ENCODE measurements at places on chromosomes 7 and 10.

DNA sequence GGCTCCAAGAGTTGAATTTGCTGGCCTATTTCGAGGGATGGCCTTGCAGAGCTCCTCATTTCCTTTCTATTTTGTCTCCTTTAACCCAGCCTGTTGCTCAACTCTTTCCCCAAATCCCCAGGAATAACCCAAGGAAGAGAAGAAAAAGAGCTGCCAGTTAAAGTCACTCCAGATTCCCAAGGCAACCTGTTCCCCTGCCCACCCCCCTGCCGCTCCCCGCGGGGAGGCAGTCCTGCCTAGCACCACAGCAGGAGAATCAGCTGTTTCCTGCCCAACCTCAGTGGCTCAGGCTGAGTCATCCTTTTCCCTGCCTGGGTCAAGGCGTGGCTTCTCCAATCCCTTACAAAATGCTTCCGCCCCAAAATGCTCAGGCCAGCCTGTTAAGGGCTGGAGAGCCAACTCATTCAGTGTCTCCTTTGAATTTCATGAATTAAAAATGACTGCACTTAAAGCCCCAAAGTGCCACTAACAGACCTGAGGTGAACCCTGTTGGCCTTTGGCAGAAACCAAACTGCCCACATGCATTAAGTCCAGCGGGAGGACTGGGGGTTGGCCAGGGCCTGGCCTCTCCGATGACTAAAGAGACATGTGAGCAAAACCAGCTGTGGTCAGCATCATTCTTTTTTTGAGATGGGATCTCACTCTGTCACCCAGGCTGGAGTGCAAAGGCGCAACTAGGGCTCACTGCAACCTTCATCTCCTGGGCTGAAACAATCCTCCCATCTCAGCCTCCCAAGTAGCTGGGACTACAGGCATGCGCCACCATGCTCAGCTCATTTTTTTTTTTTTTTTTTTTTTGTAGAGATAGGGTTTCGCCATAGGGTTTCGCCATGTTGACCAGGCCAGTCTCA, 83.2 kb upstream of the KIF5B start:
- no peak for DNase-seq

DNA sequence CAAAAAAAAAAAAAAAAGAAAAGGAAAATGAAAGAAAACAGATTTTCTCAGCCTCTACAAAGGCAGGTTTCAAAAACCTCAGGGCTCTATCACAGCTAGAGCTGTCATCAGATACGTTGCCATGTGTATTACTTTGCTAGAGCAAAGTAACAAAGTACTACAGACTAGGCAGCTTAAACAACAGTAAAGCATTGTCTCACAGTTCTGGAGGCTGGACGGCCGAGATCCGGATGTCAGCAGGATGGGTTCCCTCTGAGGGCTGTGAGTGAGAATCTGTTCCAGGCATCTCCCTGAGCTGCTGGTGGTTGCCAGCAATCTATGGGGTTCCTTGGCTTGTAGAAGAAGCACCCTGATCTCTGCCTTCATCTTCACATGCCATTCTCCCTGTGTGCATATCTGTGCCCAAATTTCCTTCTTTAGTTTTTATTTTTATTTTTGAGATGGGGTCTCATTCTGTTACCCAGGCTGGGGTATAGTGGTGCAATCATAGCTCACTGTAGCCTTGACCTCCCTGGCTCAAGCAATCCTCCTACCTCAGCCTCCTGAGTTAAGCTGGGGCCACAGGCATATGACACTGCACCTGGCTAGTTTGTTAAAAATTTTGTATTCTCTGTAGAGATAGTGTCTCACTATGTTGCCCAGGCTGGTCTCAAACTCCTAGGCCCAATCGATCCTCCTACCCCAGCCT, 48.9 kb upstream of the KDM7A start:
- no peak for DNase-seq

DNA sequence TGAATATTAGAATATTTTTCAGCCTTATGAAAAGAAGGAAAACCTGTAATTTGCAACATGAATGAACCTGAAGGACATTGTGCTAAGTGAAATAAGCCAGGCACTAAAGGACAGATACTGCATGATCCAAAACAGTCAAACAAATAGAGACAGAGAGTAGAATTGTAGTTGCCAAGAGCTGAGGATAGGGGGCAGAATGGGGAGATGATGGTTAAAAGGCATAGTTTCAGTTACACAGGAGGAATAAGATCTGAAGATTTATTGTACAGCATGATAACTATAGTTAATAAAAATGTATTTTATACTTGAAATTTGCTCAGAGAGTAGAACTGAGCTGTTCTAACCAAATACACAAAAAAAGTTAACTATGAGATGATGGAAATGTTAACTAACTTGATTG, 149.0 kb upstream of the TMEM106B start:
- DNase-seq = no peak

- DNase-seq = no peak
These were observed 27.4 kb upstream of the ZNF438 start for GRCh38 chr10:31058795-31059703.

DNA sequence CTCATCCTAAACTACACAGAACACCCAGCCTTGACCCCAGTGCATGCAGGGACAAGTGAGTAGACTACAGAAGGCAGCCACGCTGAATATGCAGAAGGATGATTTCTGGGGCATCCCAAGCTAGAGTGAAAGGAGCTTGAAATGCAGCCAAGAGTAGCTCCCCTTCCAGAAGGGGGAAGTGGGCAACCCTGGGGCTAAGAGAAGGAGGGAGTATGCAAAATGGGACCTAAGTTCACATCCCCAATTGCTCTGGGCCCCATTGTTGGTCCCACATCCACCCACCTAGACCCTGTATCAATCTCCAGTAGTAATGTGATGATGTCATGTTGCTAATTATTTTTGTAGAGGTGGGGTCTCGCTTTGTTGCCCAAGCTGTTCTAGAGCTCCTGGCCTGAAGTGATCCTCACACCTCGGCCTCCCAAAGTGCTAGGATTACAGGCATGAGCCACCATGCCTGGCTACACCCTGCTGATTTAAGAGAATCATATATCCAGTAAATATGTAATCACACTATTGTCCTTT, 5.6 kb upstream of the PSTK start:
- no peak for DNase-seq

DNA sequence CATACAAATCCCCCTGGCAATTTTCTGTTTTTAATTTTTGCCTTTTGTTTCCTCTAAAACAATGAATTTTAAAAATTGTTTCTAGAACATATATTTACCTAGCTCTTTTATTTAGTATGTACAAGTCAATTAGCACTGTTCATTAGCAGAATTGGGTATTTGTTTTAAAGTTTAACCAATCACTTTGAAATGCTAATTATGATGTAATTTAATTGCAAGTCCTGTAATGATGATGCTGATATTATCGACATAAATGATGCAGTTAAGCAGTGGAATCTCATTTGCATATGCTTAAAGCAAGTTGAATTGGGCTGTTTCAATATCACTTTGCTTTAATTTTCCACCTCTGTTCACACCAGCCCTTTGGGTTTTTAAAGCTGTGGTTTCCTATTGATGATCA, 2.7 kb downstream of the FOXP2 start:
- no peak for DNase-seq

DNA sequence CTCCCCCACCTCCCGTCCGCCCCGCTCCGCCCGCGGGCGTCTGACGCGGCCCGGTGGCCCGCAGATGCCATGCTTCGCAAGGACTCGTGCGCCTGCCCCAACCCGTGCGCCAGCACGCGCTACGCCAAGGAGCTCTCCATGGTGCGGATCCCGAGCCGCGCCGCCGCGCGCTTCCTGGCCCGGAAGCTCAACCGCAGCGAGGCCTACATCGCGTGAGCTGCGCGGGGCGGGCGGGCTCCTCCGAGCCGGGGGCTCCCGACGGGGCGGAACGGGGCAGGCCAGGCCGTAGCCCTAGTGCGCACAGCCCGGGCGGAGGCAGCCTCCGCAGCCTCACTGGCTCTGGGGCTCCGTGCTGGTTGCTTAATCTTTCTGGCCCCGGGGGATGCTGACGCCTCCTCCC, 2.8 kb downstream of the ASIC3 start:
- peak; percentile 36 for DNase-seq

- no peak for DNase-seq
These were observed 57.5 kb downstream of the RBM20 start for GRCh38 chr10:110701617-110701971.

- no peak for DNase-seq
These were observed 14.1 kb upstream of the TRPV6 start for GRCh38 chr7:142899661-142900060.

- DNase-seq = no peak
These were observed 113.6 kb upstream of the AMPH start for GRCh38 chr7:38744746-38745145.

- no peak for DNase-seq
These were observed 4.7 kb downstream of the CASD1 start for GRCh38 chr7:94514140-94514889.

GRCh38 chr7:42237811-42238541, 967 bp upstream of the GLI3 start:
- no peak for DNase-seq

DNA sequence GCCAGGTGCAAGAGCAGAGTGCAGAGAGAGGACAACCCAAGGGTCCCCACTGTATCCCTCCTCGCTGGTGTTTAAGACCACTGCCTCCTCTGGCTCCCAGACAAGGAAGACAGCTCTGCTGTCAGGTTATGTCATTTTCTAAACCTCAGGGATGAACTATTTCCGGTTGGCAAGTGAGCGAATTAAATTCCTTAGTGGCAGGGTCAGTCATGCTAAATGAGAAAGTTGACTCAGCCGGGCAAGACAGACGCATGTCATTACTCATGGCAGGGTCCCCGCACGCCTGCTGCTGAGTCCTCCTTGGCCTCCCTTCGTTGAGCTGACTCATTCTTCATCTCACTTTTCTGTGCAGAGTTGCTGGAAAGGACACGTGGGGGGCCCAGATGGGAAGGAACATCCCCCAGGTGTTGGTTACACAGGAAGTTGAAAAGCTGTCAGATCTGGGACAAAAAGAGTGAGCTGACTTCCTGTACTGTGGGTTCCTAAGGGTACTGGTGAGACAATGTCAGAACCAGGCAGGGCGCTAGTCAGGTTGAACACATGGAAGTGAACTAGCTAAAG, 47.1 kb upstream of the UCN3 start:
- peak; percentile 58 for DNase-seq

GRCh38 chr10:126570621-126571602, 99.6 kb downstream of the C10orf90 start:
- no peak for DNase-seq

GRCh38 chr10:126387931-126388911, at the start of gene ADAM12:
Gene ADAM12 (minus strand): TSS chr10:126388477. CDS start chr10:126388145, 332 bp downstream.
- DNase-seq = no peak

DNA sequence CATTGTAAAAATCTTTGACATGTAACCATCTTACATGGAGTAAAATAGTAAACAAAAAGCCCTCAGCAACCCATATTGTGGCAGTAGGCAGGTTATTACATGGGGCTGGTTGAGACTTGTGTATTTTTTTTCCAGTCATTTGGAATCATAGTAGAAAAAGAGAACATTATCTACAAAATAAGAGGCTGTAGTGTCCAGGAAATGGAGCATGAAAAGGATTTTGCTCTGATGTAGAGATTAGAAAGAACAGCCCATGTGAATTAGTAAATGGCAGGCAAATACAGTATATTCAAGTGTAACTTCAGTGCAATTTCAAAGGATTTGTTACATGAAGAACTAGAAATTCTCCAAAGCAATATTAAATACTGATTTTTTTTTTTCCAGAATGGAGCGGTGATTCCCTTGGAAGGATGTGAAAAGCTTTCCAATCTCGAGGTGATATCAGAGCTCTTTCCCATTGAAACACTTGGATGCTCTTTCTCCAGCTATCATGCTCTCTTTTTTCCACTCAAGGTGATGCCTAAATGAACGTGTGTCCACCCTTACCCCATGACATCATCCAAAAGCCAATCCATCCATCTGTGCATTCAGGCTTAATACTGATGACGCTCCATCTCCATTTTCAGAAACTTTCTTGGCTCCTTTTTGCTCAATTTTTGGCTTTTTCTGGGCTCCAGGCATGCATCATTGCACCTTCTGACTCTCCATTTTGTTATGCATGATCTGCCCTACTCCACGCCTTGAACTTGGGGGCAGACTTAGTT, 1034.7 kb downstream of the TYW1 start:
- DNase-seq = no peak

- DNase-seq = no peak
These were observed 71.5 kb downstream of the AGMO start for GRCh38 chr7:15490291-15490690.

DNA sequence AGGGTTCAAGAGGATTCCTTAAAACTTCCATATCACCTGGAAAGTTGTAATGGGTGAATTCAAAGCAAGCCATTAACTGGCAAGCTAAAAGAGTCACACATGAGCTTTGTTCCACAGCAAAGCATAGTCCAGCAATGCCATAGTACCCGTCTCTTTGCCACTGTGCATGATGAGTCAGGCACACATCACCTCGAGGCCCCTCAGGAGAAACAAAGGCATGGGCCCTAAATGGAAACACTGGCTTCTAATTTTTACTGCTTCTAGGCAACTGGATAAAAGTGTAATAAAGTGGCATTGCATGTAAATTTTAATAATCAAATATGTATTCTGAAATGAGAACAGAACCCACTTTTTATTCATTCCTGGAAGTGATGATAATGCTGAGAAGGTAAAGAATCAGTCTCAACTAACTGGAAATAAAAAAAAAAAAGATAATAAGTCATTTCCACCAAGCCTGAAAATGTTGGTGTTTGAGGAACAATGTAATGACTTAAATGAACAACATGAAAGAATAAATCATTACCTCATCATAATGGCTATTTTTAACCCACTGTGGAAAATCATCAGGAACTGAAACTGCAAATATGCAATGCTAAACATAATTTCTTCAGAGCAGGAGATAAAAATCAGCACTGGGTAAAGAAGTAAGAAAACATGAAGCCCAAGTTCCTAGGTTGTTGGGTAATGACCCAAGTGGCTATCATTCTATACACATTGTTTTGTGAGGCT, 104.9 kb downstream of the CDK6 start:
- DNase-seq = no peak

DNA sequence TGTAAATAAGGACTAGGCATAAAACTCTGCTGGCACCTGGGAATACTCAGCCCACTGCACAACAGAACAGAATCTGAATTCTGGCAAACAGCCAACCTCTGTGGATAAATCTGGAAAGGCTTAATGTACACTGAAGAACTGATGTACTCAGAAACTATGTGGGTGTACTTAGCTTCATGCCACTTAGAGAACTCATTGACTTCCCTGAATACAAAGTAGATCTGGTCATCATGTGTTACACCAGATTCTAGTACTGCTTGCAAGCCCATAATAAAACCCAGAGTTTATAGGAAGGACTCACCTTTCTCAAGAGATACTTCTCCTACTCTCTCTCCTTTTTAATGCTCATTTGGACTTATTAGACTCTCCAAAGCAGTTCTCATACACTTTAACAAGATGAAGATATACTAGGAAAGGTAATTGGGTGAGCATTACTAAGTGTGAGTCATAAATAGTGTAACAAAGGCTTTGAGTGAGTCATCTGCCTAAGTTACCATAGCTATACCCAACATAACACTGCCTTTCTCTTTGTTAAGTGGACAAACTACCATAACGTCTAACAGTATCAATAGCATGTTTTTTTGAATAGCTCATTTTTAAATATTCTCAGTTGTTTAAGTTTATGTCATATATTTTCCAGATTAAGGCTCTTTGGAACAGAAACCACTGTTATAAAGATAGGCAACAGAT, 309.1 kb downstream of the MDFIC start:
- DNase-seq = no peak

GRCh38 chr7:3265388-3265787, 35.7 kb upstream of the SDK1 start:
- no peak for DNase-seq

- no peak for DNase-seq
These were observed 3.5 kb downstream of the AIMP2 start for GRCh38 chr7:6012355-6013104.

Measured in activated T-helper 1 cell treated with anti-CD3 and anti-CD28 coated beads, Interleukin-2, amount 50 U/mL, for 16 hours (primary cell).